PC-3 (cell line): ENCODE measurements at places on chromosomes 7 and 10. TPM values are rescaled to one million over a fixed set of nuclear protein-coding genes. Genes with fewer than 3 reads are reported as not detected.

GRCh38 chr7:79034730-79035129, 418.7 kb downstream of the MAGI2 start:
- no peak for DNase-seq

DNA sequence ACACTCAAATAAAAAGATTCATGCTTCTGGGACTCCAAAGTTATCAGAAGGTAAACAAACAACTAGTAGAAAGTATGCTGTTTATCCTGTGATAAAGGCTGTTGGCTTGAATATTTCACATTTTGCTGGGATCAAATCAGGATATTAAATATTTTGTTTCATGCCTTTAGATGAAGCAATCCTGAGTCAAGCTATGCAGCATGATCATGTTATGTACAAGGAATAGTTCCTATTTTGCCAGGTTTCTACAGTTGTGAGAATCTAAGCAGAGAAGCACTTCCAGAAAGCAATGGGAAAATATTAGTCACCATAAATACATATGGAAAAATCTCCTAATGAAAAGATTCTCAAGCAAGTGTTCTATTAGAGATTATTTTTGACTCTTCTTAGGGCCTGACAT, 262.8 kb upstream of the PCDH15 start:
- peak; percentile 45 for DNase-seq

DNA sequence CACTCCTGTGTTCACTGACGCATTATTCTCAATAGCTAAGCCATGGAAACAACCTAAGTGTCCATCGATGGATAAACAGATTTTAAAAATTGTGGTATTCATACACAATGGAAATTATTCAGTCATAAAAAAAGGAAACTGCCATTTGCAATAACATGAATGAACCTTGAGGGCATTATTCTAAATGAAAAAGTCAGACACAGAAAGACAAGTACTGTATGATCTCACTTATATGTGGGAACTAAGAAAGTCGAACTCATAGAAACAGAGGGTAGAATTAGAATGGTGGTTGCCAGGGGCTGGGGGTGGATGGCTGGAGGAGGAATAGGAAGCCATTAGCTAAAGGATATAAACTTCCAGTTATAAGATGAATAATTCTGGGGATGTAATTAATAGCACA, 71.8 kb downstream of the JAZF1 start:
- DNase-seq: no peak

MSMB gene
- not detected in 2 replicates for total RNA-seq

DNA sequence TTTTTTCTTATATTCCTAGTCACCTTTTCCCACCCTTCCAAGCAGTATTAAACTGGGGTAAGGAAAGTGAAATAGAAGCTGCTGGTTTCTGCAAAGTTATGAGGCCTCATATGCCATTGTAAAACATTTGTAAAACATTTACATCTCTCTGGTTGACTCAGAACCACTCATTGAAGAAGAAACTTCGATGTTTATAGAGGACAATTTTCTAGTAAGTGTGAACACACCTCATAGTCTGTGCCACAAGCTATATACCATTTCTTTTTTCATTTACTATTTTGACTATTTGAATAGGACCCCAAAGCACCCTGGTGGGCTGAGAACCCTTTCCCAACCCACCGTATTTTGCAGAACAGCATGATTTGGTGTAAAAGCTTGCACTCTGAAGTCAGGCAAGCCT, 12.9 kb upstream of the ITGB1 start:
- DNase-seq: no peak

ABCB1 gene
- total RNA-seq: not detected in 2 replicates

GRCh38 chr10:35821339-35821911, 179.3 kb upstream of the FZD8 start:
- DNase-seq: no peak

PNLIP gene
- total RNA-seq: not detected in 2 replicates

DNA sequence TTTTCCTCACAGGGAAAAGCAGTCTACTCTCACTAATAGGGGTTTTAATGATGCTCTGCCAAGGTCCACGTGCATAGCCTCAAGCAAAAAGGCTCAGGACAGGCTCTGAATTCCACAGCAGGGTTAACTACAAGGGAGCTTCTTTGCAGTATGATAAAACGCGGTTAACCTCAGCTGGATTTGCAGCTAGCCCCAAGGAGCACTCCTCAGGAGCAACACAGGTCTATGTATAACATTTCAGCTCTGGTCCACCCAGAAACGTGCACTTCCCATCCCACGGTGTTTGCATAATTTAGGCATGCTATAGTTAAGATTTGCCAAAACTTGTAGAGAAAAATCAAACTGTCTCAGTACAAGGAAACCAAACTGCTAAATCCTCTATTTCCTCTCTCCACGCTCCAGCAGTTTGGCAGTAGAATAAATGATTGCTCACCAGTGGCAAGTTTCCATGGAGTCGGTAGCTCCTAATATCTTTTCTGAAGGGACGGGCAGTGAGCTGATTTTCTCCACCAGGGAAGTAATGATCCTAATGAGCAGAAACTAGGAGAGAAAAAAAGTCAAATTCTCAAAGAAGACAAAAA, 13.1 kb upstream of the ASB4 start:
- no peak for DNase-seq

ZNF503 gene
- 42.3 and 72.1 TPM in 2 replicates for total RNA-seq

DNA sequence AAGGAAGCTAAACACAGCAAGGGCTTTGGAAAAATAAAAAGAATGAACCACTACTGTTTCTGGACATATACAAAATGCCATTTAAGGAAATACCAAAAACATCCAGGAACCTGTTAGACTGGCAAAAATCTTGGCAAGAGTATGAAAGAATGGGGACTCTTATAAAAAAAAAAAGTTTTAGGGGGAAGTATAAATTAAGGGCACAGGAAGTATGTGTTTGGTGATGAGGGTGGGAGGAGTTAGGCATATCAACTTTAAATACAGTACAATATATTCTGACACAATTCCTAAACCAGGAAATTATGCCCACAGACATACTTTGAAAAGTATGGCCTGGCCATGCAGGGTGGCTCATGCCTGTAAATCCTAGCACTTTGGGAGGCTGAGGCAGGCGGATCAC, 74.2 kb downstream of the WAPL start:
- DNase-seq: no peak

DNA sequence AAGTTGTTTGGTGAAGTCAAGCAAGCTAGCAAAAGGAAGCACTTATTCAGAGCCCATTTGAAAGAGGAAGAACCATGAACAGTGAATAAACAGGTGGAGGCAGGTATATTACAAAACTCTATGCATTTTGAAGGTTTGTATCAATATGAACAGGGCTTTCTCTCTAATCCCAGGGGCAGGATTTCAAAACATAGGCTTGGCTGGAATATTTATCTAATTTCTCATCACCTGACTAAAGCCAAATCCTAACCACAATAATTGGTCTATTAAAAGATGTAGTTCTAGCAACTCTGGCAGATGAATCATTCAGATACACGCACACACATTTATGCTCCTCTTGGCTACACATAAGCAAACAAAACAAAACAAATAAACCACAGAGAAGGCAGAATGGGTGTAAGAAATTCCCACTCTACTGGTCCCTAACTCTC, 554.4 kb downstream of the INHBA start:
- peak; percentile 97 for DNase-seq

GRCh38 chr10:110306452-110306768, 1.7 kb upstream of the SMNDC1 start:
- no peak for DNase-seq

DNA sequence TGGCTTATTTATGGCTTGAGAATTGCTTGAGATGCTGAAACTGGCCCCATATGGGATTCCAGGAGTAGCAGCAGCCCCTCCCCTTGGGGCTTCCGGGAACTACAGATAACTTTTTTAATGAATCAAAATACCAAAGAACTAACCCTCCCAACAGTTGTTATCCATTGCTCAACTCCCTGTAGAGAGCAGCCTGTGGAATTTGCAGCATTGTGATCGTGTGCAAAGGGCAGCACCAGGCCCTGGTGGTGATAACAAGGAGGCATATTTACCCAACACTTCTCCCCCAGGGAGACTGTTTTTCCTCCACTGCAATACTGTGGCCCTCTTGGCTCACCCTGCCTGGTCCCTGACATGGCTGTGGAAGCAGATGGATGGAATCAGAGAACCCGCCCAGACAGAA, 196.2 kb downstream of the PLXNA4 start:
- no peak for DNase-seq

SVOPL gene
- not detected in 2 replicates for total RNA-seq

- DNase-seq: peak; percentile 17
These were observed 241.3 kb downstream of the LHFPL3 start for GRCh38 chr7:104569751-104570150.

SFMBT2 gene
- total RNA-seq: 1.9 and 2.1 TPM in 2 replicates

EBF3 gene
- not detected in 2 replicates for total RNA-seq

- no peak for DNase-seq
These were observed 281.1 kb upstream of the KLF14 start for GRCh38 chr7:131014906-131015656.

HYCC1 gene
- total RNA-seq: 15.0 and 15.5 TPM in 2 replicates

DNA sequence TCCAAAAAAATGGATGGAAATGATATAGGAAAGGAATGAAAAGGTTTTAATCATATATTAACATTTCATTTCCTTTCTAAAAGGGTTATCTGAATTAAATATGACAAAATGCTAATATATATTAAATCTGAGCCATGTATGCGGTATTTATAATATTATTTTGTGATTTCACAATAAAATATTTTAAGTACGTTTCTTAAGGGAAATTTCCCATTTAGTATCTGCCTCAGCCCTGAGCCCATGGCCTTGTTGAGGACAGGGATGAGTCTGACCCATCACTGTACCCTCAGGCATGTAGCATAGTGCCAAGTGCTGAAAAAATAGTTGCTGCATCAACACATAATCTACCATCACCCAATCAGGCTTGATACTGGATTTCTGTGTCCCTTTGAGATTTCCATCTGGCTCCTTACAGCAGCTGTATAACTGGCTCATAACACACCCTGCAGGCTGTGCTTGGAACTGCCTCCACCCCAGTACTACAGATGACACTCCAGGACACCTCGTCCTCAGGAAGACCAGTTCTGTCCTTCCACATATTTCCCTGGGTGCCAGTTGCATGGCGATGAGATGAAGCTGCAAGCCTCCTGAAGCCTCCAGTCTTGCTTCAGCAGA, 59.4 kb upstream of the ASAH2 start:
- peak; percentile 84 for DNase-seq

GRCh38 chr7:80488851-80489370, 23.0 kb downstream of the GNAT3 start:
- DNase-seq: no peak

ASAH2B gene
- 19.6 and 21.8 TPM in 2 replicates for total RNA-seq

GRCh38 chr7:21092766-21093702, 306.3 kb upstream of the SP8 start:
- peak; percentile 31 for DNase-seq

CRYGN gene
- 0.11 TPM in 1 of 2 replicates, not detected in the other for total RNA-seq
